Activated CD4-positive, alpha-beta memory T cell treated with anti-CD3 and anti-CD28 coated beads for 36 hours (primary cell): ENCODE measurements at places on chromosomes 4 and X. TPM values are rescaled to one million over a fixed set of nuclear protein-coding genes. Genes with fewer than 3 reads are reported as not detected.

Gene TLR1
- 1.8 TPM for total RNA-seq

Gene LRRC66
- total RNA-seq, result 0.19 TPM

Gene CRLF2
- 0.44 TPM for total RNA-seq

Gene SLITRK2
- total RNA-seq, result not detected

Gene SLC25A53
- total RNA-seq, result 3.6 TPM

Gene GPRIN3
- total RNA-seq, result 20.0 TPM

Gene SLC4A4
- total RNA-seq, result 0.51 TPM

Gene PAK3
- 1.5 TPM for total RNA-seq

Gene GAGE12F
- total RNA-seq, result not detected

Gene RAB39B
- 13.6 TPM for total RNA-seq

Gene CPE
- total RNA-seq, result not detected
